ENCODE measurements at places on chromosomes 4 and X.

DNA sequence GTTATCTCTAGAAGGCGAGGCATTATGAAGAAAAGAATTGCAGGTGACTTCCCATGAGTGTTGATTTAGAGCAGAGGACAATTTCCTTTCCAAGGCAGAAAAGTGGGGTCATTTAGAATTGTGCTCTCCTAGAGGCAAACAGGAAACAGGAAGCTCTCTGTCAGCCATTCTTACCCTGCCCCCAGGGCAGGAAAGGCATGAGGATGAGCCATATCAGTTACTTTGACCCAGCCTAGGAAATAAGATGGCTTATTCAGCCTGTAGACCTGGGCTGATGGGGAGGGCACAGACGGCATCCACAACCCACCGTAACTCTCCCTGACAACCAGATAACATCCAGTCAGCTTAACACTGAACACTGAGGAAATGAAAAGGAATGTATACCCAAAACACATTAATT, 88.8 kb upstream of the KDR start:
- no peak for DNase-seq

- DNase-seq = no peak
Measured at GRCh38 chr4:87570290-87570805, 38.0 kb upstream of the DSPP start.

- no peak for DNase-seq
Measured at GRCh38 chrX:55484948-55485347, 4.7 kb downstream of the USP51 start.

GRCh38 chr4:121199742-121200561, 35.8 kb upstream of the TNIP3 start:
- DNase-seq = no peak

DNA sequence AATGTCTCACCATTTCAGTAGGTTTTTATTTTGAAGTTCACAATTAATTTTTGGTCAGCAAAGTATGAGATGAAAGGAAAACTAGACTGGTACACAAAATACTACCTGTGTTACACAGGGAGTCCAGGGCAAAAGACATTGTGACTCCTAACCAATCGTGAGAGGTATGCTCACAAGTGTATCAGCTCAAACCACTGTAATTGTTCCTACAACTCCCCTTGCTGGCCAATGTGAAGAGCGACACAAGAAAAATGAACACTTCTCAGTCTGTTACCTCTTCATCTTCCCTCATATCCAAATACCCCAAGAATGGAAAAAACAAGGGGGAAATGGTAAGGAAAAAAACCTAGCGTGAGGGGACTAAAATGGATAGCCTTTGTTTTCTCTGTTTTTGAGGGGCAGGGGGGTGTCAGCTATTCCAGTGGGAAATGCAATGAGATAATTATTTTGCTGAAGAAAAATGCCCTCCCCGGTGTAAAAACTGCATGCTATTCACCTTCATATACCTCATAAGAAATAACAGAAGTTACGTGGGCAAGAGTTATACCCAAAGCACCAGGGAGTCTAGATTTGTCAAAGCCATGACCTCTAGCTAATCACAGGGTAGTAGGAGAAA, 30.6 kb upstream of the NSUN7 start:
- DNase-seq = no peak

Measured in AG04449 (cell line).